ENCODE measurements at places on chromosomes 3 and 15.

DNA sequence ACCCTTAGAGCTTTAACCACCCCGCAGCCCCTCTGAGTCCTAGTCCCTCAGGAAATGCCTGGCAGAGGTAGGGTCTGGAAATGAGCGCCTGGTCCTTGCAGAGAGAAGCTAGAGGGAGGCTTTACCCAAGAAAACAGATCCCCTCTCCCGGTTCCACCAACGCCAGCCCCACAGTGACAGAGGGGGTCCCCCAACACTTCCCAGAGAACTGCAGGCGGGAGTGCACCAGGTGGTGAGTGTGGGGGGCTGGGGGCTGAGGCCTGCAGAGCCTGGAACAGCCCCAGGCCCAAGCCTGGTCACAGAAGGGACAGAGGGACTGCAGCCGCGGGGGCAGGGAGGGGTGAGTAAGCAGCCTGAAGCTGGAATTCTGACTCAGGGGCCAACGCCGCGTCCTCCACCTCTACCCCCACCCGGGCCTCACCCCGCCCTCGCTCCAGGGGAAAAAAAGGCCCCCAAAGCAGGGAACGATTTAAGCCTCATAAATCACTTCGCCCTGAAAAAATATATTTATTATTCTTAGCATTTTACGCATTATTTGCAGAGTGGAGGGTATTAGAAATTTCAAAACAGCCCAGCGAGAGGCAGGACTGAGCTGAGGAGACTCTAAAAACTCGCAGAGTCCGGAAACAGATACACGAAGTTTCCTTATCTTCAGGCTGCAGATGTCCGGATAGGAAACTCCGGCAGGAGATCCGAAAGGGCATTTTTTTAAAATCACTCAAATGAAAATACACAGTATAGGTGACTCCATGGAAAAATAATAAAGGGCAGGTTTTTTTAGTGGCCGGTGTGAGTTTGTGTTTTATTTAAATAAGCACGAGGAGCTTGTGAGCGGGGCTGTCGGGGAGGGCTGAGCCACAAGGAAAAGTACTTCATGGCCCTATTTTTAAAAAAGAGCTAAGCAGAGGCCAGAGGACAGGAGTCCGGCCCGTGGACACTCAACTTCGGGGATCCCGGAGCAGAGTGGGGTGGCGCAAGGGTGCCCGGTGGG lies 10.0 kb downstream of the GATA2 start:
- no peak for DNase-seq

GRCh38 chr3:155790272-155790925 lies 15.7 kb downstream of the C3orf33 start:
- no peak for DNase-seq

DNA sequence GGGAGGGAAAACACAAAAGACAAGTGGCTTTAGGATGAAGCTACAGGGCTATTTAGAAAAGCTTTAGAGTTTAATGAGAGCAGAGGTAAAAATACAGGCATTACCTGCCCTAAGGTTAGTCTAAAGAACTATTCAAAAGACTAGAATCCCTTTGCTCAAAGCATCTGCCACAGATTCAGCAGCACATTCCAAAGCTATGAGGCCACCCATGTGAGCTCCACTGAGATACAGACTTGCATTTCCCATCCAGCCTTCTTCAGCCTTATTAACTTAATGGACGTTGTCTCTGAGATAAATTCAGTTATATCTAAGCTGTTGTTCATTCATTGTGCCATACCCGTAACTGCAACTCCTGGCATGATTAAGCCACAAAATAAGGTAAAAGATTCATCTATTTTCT lies 25.4 kb downstream of the CXCR6 start:
- DNase-seq = no peak

- no peak for DNase-seq
These were observed 525 bp upstream of the FSTL1 start for GRCh38 chr3:120451272-120451761.

GRCh38 chr15:72175186-72176044 lies 22.2 kb downstream of the GRAMD2A start:
- no peak for DNase-seq

GRCh38 chr3:51568036-51568435 lies 29.5 kb downstream of the RAD54L2 start:
- DNase-seq = no peak
